ENCODE measurements at places on chromosomes 6 and 20.

- no peak for DNase-seq
These were observed 288.5 kb downstream of the PRL start for GRCh38 chr6:22008248-22008836.

DNA sequence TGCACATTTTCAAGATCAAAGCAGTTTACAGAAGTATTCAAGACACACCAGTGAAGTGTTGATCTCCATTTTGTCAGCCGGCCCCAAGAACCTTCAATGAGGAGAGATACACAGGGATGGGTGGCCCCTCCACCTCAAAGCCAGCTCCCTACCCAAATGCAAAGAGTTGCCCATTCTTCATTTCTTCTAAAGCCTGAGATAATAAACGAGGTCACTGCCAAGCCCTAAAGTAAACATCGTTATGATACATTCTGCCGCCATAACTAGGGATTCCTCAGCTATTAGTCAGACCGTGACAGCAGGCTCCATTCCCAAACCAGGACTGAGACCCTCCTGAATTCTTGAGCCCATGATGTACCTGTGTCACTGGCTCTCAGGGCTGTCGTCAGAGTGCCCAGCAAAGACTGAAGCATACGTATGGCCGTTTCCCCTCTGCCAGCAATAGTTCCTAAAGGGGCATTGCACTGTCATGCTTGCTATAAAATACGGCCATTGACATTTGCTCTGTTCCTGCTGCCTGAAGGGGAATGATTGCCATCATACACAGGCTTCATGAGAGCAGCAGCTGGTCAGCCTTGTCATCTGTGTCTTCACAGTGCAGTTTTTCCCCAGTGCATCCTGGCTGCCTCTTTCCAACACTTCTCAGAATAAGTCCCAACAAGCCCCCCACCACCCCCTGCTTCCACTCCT is 41.7 kb downstream of the ISM1 start:
- DNase-seq, result no peak

DNA sequence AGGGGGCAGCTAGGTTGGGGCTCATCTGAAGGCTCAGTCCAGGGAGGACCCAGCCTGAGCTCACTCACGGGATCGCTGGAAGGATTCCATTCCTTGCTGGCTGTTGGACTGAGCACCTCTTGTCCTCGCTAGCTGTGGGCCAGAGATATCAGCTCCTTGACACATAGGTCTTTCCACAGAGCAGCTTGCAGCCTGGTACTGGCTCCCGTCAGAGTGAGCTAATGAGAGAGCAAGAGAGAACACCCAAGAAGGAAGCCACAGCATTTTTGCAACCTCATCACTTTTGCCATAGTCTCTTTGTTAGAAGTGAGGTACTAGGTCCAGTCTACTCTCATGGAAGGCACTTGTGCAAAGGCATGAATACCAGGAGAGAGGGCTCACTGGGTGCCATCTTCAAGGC is 179.9 kb downstream of the CDC5L start:
- DNase-seq, result no peak

DNA sequence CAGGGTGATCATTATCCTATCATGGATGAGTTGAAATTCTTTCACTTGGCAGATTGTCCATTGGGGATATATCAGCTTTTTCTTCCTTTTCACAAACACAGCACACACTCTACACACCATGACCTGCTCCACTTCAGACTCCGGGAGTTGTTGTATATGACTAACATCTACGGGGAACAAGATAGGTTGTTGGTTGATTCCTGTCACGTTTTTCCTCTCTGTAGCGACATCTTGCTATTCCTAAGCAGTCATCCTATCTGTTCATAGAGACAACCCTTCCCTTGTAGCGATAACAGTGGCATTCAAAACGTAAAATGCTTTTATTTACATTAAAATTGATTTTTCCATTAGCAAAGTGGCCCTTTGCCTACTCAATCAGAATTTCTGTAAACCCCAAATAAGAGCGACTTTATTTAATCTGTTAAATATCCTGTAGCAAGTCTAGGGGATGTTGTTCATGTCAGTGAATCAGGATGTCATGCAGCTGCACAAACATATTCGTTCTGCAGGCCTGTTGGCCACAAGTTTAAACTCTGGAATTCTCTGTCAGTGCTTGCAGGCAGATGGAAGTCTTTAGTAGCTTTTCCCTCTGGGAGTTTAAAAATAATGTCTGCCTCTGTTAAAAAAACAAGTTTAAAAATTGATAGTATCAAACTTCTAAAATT is 23.1 kb downstream of the PHACTR2 start:
- peak; percentile 82 for DNase-seq

DNA sequence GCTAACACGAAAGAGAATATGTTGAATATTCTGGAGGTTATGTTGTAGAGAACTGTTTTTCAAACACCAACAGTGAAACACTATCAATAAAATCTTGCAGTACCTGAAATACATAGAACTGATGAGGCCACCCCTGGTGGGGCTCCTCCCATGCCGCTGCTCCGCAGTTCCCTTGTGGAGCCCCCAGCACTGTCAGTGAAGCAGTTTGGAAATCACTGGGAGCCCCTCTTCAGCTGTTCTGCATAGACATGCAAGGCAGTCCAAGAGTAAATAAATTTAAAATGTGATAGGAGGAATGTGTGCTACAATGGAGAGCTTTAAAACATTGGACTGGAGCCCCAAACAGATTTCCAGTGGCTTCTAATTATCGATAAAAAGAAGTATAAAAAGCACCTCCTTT is 189.4 kb downstream of the FNDC1 start:
- DNase-seq, result no peak

DNA sequence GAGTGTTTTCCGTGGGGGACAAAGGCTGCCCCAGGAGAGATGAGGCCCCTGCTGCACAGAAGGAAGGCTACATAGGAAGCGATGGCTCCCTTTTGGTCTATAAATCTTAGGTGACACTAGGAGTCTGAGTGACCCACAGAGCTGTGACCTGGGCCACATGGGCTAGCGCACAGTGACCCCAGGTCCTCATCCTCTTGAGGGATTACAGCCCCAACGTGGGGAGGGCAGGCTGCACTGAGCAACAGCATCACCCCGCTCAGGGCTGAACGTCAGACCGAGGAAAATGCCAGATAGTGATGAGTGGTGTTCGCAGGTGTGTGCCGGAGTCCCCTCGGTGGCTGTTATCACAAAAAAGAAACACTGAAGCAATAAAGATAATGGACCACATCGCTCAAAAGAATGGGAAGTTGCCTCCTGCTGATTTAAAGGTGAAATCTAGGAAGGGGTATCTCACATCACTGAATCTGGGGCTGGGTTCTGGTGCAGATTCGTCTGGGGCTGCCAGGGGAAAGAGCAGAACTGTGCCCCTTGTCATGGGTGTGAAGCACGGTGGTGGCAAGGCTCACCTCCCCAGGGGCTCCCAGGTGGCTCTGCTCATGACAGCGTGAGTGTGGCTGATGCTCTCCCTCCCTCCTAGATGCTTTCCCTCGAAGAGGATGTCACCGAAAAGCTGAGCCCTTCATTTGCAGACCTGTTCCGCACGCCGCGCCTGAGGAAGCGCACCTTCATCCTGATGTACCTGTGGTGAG is 14.5 kb downstream of the SLC22A1 start:
- DNase-seq, result no peak

GRCh38 chr6:3273707-3274521 is 15.2 kb downstream of the PSMG4 start:
- DNase-seq, result no peak

DNA sequence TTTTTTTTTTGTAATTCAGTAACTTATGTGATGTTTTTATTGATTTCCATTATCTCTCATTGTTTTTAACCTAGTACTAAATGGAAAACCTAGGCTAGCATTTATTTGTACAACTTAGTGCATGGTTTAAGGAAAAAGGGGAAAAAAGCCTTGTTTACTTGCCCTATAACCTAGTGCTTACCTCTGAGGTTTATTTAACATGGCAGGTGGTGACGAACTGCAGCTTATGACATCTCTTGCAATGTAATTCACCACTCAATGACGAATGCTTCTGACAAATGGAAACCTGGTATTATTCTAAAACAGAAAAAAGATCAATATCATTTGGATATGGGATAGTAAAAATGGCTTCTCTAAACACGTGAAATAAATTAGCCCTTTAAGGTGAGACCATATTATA is 618.6 kb upstream of the FLRT3 start:
- DNase-seq, result no peak

- no peak for DNase-seq
These were observed 149.4 kb downstream of the PHF3 start for GRCh38 chr6:63785006-63785405.

GRCh38 chr6:166707045-166707444 is 80.0 kb upstream of the RPS6KA2 start:
- peak; percentile 29 for DNase-seq

GRCh38 chr6:143014764-143015163 is 45.9 kb upstream of the AIG1 start:
- no peak for DNase-seq

DNA sequence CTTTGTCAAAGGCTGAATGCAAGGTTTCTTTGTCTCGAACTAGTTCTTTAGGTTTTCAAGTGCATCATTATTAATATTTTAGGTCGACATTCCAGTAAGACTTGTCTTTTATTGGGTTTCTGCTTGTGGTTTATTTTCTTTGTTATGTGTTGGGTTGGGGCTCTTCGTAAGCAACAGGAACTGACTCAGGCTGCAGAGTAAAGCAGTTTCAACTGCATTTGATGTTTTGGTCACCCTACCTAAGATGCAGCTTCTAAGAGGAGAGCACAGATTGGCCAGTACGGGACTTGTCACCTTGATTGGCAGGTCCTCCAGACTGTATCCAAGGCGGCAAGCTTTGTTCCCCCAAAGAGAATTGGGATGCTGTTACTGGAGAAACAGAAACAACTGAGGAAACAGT is 149.5 kb upstream of the SULF2 start:
- no peak for DNase-seq

GRCh38 chr6:41283600-41283999 is 2.9 kb downstream of the TREM1 start:
- no peak for DNase-seq

DNA sequence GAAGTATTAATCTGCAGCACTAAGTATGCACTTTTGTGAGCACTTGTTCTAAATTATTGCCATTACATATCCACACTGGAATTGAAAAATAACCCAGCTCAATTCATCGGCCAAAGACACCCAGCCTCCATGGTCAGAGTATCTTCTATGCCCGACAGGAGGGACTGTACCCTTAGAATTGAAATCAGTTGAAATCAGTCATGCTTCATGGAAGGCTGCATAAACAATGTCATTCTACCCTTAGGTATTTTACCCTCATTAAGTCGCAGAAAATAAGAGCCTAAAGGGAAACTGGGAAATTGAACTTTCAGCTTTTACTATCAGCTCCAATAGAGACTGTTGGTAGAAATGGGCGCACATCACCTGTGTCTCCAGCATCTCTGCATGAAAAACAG is 2.9 kb upstream of the RAMACL start:
- no peak for DNase-seq

- no peak for DNase-seq
These were observed 29.1 kb upstream of the PDE10A start for GRCh38 chr6:165692106-165692653.

DNA sequence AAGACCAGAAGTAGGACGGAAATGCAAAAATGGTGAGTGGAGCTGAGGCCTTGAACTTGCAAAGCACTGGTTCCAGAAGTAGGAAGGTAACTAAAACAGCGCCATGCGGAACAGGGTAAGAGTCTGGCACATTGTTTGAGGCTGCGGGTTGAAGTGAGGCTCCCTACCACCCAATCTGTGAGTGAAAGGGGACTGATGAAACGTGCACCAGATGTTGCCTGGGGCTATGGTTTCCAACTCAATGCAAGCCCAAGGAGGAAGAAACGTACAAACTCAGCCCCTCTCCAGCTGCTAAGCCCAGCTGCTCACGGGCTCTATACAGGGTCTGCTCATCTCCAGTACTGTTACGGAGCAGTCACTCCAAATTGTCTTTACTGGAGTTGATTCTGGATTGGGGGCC is 68.7 kb upstream of the KCNK16 start:
- DNase-seq, result no peak

DNA sequence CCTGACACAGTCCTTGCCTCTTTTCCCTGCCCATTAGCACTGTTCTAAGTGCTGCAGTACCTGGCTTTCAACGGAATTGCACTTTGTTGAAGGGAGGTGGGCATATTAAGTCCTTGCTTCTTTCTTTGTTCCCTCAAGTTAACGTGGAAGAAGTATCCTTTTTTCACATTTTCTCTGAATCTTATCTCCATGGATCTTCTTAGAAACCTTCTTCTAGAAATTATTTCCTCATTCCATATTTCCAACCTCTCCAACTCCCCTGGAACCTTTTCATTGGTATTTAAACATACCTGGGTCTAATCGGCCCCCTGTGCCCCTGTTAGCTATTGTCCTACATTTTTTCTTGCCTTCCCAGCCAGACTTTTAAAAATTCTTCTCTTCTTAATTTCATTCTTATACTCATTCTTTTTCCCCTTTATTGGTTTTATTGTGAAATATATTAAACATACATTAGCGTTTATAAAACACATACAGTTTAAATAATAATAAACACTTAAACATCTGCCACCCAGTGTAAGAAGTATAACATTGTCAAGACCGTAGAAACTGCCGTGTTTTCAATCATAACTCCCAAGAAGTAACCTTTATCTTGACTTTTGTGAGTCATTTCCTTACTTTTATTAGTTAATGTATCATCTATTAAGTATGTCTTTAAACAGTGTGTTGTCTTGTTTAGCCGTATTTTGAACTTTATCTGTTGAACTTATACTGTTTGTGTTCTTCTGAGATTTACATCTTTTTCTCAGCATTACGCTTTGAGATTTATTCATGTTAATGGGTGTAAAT is 118.2 kb downstream of the CDKAL1 start:
- DNase-seq, result peak; percentile 35

GRCh38 chr20:37387519-37388269 is 41.8 kb downstream of the SRC start:
- no peak for DNase-seq

DNA sequence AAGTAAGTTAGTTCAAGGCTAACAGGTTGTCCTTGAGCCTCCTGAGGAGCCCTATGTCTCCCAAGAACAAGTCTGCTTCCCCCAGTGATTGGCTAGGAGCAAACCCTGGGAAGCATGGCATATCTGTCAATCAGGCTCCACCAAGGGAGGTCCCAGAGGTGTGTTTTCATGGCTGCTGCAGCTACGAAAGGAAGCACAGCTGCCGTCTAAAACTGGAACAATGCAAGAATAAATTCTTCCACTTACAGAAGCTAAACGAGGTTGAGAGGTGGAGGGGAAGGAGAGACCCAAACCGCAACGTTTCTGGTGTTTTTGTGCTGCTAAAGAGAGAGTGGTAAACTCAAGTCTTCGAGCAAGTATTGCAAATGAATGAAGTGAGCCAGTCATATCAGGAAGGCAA is 4.9 kb upstream of the PTGIS start:
- no peak for DNase-seq

DNA sequence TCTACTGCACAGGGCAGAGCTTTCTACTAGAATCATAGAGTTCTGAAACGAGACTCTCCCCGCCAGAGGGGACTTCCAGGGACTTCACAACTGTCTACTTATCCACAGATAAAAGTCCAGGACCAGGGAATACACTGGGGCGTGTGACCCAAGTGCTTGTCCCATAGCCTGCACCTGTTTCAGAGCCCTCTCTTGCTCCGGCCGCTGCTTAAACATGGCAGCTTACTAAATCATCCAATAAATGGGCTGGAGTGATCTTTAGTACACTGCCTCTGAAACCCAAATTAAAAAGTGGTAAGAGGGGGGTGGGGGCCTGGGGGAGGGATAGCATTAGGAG is 8.9 kb upstream of the RAB44 start:
- peak; percentile 22 for DNase-seq

GRCh38 chr6:88870717-88871330 is 92.6 kb downstream of the RNGTT start:
- peak; percentile 66 for DNase-seq

- DNase-seq, result peak; percentile 63
These were observed 162.7 kb upstream of the SGK1 start for GRCh38 chr6:134480593-134480992.

- no peak for DNase-seq
These were observed 83.6 kb upstream of the RBM24 start for GRCh38 chr6:17197607-17198006.

Measured in astrocyte of the spinal cord (primary cell).